ENCODE measurements at places on chromosomes 4 and X.

DNA sequence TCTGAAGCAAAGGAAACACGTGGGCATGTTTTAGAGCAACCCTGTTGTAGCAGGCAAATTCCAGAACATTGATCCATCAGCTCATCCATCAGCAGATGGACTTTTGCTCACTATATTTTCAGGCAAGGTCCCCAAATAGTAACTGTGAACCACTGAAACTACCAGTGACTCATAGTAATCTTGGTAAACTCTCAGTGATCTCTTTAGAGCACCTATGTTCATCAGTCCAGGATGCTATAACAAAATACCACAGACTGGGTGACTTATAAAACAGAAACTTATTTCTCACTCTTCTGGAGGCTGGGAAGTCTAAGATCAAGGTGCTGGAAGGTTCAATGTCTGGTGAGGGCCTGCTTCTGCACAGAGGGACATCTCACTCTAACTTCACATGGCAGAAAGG is 28.9 kb upstream of the BTC start:
- no peak for DNase-seq

DNA sequence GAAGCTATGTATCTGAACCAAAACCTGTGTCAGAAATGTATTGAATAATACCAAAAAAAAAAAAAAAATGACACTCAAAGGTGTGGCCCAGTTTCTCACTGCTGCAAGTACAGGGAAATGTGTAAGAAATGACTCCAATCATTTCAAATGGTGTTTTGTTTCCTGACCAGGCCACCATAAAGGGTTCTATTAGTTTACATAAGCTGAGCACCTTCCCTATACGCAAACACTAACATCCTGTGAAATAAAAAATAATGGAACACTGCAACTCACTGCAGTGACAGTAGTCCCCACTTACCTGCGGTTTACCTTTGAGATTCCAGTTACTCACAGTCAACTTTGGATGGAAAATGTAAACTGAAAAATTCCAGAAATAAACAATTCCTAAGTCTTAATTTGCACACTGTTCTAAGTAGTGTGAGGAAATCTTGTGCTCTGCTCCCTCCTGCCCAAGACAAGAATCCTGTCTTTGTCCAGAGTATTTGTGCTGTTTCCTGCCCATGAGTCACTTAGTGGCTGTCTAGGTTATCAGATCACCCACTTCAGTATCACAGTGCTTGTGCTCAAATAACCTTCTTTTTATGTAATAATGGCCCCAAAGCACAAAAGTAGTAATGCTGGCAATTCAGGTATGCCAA is 265.3 kb downstream of the RCHY1 start:
- no peak for DNase-seq

DNA sequence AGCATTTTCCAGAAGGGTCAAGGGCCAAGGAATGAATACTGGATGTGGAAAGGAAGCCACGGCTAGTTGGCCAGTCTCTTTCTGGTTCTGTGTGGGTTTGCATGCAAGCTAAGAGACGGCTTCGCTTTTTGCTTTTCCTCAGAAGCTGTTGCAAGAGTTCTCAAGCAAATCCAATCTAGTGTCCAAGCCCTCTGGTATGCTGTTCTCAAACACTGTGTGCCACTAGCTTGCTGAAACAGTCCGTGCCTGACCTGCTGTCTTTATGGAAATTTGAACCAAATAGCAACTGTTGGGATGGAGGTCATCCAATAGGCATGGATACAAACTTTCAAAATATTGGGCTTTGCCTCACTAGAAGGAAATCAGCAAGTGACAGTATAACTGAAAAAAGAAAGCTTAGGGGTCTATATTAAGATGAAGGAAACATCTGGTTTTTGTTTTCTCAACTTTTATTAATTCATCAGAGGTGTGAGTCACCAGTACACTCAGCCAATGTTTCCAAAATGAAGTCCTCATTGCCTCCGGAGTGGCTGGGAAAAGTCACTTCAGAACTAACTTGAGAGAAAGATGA is 70.5 kb downstream of the SLC9A6 start:
- no peak for DNase-seq

GRCh38 chr4:10706236-10706635 is 21.7 kb upstream of the CLNK start:
- no peak for DNase-seq

DNA sequence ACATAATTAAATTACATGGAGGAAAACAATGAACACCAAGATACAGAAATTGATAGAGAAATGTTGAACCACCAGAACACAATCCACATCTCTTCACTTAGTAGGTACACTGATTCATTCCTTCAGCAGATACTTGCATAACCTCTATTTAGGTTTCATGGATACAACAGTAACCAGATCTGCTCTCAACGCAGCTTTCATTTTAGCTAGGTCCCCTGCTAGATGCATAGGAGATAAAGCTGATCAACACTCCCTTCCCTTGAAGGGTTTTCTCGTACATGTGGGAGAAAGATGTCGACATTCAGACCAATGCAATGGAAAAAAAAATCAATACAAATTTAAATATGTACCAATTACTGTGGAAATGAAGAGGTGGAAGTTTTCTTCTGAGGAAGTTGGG is 37.3 kb downstream of the UNC5C start:
- no peak for DNase-seq

DNA sequence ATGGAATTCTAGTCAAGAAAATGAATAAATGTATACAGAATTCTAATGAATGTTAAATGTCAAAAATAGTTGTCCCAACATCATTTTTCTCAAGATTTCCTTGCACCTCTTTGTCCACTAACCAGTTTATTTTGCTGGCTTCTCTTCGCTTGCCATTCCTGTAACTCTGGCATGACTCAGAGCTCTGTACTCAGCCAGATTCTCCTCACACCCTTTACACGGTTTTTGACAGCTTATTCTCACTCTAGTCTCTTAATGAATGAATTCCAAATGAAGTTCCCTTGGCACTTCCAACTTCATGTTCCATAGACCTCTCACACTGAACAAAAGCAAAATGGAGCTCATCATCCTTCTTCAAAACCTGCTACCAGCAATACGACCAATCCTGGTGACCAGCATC is 419.3 kb upstream of the SLIT2 start:
- DNase-seq: no peak

Data from renal cortex interstitium (tissue), 15 donors.